Urothelium cell line (cell line): ENCODE measurements at places on chromosomes 4 and X.

- DNase-seq, result no peak
These were observed 1.3 kb downstream of the NPY1R start for GRCh38 chr4:163330916-163331628.

DNA sequence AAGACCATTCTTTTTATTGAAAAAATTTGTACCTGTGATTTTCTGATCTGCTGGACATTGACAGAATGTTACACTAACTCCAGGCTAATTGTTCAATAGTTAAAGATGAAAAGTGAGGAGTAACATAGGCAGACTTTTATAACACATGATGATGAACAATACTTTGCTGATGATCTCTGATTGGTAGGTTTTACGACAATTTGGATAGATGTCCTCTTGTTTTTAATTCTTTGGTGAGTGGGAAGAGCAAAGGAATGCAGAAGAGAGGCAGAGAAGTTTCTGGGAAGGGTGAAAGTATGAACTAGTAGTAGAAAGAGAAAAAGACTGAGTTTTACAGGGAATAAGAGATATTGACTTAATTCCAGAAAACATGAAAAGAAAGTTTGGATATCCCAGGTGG, 267.3 kb upstream of the HAND2 start:
- no peak for DNase-seq

DNA sequence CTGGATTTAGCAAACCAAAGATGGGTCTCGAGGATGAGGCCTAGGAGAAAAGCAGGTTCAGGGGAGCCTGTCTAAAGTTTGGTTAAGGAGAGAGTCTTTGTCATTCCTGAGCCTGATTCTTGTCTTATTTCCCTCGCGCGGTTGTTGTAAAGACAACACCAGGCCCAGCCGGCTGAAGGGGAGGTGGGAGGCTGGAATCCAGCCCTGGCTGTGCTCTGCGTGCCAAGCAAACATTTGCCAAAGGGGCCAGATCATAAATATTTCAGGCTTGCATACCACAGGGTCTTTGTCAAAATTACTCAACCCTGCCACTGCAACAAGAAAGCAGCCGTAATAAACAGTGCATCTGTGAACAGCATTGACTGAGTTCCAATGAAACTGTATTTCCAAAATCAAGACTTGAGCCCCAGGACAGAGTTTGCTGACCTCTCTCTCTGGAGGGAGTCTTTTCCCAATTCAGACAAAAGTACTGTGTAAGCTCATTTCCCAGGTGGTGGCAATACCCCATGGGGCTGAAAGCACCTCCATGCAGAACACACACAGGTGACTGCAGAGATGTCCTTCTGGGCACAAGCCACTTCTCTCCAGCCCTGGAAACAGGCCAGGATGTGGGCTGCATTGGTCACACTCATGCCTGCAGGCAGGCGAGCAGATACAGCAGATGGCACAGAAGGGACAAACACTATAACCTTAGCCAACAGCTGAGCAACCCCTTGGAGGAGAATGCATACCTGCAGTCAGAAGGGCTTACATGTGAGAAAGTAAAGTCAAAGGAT, 320.3 kb downstream of the STK32B start:
- no peak for DNase-seq

GRCh38 chr4:142840516-142841123, 5.5 kb downstream of the INPP4B start:
- no peak for DNase-seq

- DNase-seq, result no peak
These were observed 72.4 kb upstream of the GATB start for GRCh38 chr4:151833174-151833573.

- peak; percentile 53 for DNase-seq
These were observed 115.1 kb downstream of the SOWAHB start for GRCh38 chr4:76782837-76783236.

DNA sequence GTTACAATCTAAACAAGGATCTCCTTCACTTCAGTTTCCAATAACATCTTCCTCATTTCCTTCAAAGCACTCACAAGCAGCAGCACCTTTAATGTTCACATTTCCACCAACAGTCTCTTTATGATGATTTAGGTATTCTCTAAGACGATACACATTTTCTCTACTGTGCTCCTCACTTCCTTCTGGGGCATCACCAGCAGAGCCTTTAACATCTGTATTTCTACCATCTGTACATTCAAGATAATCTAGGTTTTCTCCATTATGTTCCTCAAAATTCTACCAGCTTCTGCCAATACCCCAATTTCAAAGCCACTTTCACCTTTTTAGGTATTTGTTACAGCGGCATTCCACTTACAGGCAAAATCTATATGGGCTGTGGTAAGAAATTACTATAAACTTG, 80.6 kb downstream of the FBXW7 start:
- DNase-seq, result no peak

DNA sequence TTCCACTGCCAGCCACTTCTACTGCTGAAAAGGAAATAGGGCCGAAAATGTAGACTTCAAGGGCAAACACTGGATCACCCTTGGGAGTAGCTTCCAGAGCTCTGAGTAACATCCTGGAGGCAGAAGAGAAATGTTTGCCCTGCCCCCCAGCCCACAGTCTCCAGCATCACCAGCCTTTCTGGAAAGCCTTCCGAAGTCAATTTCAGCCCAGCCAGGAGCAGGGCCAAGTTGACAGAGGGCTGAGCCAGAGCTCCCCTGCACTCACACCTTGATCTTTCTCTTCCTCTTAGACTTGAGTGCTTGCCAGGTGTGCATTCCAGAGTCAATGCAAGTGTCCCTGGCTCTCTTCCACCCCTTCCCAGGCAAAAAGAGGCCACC, 35.2 kb downstream of the SLC25A5 start:
- peak; percentile 55 for DNase-seq

- no peak for DNase-seq
These were observed 108.4 kb upstream of the ZCCHC13 start for GRCh38 chrX:74195605-74196004.

DNA sequence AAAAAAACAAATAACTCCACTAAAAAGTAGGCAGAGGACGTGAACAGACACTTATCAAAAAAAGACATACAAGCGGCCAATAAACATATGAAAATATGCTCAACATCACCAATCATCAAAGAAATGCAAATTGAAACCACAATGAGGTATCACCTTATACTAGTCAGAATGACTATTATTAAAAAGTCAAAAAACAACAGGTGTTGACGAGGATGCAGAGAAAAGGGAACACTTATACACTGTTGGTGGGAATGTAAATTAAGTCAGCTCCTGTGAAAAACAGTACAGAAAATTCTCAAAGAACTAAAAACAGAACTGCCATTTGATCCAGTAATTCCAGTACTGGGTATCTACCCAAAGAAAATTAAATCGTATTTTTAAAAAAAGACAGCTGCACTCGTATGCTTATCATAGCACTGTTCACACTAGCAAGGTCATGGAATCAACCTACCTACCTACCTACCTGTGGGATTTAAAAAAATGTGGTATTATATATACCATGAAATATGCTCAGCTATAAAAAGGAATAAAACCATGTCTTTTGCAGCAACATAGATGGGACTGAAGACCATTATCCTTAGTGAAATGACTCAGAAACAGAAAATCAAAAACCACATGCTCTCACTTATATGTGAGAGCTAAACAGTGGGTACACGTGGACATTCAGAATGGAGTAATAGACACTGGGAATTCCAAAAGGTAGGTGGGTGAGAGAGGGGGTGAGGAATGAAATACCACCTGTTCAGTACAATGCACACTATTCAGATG, 24.8 kb upstream of the PTPN13 start:
- DNase-seq, result no peak

DNA sequence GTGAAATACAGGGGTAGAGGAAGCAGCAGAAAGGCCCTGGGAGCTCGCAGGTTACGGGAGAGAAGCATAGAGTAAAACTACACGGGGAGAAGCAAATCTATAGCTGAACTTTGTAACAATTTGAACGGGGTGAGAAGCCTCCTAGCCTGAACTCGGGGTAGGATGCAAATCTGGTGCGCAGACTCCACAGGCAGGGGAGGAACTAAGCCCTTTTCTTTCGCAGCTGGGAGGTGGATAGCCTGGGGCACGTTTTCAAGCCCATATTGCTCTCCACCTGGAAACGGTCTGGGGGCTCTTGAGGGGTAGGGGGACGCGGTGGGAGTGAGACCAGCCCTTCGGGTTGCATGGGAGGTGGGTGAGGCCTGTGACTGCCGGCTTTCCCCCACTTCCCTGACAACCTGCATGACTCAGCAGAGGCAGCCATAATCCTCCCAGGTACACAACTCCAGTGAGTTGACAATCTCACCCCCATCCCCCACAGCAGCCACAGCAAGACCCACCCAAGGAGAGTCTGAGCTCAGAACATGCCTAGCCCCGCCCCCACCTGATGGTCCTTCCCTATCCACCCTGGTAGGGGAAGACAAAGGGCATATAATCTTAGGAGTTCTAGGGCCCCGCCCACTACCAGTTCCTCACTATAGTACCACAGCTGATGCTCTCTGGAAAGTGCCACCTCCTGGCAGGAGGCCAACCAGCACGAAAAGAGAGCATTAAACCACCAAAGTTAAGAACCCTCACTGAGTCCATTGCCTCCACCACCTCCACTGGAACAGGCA, 29.9 kb downstream of the SOWAHB start:
- no peak for DNase-seq

DNA sequence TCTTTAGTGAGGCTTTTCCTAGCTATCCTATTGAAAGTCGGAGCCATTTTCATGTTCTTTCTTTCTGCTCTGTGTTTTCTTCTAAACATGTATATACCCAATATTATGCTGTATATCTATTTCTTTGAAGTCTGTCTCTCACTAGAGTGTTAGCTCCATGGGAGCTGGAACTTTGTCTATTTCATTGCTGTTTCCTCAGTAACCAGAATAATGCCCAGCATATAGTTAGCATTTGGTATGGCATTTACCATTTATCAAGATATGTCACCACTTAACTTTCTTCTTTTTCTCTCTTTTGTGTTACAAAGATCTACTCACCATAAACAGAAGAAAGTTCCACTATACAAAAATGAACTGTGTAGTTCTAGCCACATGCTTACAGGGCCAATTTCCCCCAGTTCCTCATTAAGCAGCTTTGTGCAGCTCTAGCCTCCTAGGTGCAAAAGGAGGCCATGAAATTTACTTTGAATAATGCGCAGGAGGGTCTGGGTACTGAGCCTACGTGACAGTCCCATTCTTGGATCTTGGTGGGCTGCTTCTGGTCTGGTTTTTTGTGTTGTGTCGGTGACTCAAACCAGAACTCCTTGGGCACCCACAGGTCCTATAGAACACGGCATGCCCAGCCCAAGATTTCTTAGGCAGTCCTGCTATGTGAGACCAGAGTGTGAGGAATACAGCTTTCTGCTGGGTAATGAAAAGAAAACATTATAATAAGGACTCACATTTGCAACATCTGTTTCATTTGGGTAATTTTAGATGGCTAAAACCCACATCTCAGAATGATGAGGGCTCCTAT, 302.3 kb upstream of the IGFBP7 start:
- no peak for DNase-seq

DNA sequence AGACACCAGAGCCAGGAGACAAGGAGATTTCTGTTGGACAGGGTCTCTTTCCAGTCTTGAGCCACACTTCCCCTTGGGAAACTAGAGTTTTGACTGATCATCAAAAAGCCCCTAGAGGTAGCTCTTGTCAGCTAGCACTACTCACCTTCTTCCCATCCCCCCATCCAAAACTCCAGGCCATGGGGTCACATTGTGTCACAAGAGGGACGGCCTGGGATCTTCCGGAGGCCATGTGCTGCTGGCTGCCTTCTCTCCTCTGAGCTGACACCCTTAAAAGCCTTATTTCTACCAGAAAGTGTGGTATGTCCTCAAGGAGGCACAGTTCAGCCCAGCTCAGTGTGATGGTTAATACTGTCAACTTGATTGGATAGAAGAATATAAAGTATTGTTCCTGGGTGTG, 7.8 kb downstream of the PNMA3 start:
- DNase-seq, result no peak

GRCh38 chr4:167428156-167428555, 193.9 kb upstream of the SPOCK3 start:
- peak; percentile 21 for DNase-seq

DNA sequence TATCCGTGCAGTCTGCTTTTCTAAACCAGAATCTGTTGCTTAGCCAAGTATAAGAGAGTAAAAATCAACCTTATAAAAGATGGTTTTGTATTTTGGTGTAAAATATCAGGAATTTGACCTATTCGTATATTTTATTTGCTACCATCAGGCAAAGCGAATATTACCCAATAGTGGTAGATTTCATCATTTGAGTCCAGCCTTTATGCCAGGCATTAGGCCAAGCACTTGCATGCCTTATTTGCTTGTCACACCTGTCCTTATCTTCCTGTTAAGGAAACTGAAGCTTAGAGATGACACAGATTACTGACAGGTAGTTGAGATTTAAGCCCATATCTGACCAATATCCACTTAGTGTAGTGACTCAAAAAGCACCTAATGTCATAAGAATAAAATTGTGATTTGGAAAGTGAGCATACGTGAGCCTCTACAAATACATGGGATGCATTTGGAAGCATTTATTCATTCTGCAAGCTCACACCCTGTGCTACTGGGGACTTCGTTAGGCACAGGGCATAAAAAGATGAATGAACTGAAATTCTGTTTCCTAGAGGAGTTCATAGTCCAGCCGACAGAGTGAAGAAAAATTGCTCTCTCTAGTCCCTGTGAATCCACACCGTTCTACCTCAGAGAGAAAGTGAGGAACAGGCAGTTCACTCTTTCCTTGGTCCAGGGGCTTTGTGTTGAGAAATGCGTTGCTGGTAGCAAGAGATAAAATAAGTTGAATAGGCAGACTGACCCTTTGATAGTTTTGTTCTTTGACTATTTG, 2.3 kb upstream of the RNF212 start:
- no peak for DNase-seq

DNA sequence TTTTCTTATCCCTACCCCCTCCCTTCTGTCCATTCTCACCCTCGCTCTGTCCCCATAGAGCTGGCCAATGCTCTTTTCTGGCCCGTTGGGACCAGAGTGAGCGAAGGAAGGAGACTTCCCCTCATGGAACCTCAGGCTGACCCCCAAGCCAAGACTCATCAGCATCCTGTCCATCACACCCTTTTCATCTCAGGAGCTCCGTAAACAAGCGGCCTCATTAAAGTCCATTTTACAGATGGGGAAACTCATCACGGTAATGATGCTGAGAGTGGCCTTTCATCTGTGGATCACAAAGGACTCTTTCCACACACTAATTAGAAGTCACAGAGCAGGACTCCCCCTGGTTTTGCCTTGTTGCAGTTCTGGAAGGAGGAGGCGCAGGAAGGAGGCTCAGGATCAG, 67.4 kb upstream of the SLC34A2 start:
- DNase-seq, result no peak
